ENCODE measurements at places on chromosomes 5 and 9.

- DNase-seq = no peak
Observed at GRCh38 chr5:122967085-122967484, 69.4 kb downstream of the PPIC start.

DNA sequence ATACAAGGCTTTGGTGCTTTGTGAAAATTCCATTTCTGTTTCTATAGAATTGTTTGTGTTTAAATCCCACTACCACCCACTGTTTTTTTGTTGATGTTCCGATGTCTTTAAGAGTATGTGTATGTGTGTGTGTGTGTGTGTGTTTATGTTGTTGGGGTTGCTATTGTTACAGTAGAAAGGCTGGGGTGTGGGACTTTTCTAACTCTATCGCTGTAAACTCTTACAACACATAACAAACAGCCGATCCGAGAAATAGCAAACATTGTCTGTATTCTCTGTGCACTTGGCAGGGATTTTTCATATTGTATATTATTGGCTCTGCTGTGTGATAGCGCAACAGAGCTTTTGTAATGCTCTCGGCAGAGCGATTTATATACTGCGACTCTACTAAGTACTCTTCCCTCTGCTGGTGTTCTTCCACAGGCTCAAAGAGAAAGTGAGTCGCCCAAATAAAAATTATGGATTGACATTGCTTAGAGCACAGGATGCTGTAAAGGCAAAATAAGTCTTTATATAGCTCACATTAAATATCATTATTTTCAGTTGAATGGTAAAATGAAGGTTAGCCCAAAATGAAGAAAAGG, 492.2 kb upstream of the ARRDC3 start:
- DNase-seq = no peak

- no peak for DNase-seq
Observed at GRCh38 chr5:148941810-148942209, 115.4 kb downstream of the ADRB2 start.

GRCh38 chr5:14185326-14186058, 42.4 kb downstream of the TRIO start:
- DNase-seq = peak; percentile 86
